Left renal pelvis (tissue), 4 donors: ENCODE measurements at places on chromosomes 12 and 14.

DNA sequence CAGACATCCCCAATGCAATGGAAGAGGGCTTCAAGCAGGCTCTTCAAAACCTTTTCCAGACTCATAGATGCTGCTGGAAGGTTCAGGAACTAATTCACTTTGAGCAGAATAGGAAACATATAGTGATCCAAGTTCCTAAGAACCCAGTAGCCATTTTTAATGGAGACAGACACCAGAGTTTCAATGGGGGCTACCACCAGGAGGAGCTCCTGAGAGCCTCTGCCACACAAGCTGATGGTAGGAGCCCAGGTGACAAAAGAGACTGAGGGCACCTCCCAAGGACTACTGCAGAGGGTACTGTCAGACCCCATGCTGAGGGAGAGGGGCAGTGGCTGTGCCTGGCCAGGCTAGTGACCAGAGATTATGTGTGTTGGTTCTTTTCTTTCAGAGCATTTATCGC, 45.9 kb downstream of the IFNG start:
- DNase-seq: no peak

DNA sequence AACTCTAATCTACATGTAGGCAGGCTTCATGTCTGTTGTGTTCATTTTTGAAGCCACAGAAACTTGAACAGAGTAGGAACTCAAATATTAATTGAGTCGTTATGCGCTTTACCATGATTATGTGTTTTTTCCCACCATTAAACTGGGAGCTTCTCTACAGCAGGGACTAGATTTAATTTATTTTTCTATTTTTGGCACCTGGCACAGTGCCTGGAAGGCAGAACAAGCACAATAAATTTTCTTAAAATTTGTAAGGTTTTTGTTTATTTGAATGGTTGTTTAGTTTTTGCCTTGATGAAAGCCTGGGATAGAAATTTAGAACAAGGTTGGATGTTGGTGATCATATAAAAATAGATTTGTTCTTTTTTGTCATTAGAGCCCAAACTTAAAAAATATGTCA, 221.7 kb upstream of the PLEKHG7 start:
- no peak for DNase-seq

DNA sequence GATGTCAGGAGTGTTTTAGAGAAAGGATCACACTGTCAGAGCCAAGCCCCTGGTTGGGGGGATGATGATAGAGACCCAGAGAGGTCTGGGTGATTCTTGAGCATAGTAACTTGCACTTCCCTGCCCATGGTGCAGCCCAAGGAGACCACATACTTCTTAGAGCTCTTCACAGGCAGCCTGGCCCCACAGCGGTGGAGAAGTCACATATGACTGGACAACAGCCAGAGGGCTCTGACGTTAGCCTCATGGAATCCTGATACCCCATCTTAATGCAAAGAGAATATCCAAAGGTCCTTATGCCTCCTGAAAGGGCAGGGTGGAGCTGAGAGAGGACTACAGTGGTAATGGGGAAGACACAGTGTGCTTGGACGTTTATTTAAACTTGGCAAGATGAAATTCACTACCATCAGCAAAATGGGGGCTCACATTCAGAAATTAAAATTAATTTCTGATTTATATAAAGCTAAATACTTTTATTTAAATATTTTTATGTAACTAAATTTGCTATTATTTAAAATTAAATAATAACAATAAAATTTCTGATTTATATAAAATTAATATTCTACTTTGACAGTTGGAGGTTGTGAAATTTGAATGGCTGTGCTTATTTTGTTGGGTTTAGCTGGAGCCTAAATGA, 131.3 kb downstream of the KTN1 start:
- no peak for DNase-seq

DNA sequence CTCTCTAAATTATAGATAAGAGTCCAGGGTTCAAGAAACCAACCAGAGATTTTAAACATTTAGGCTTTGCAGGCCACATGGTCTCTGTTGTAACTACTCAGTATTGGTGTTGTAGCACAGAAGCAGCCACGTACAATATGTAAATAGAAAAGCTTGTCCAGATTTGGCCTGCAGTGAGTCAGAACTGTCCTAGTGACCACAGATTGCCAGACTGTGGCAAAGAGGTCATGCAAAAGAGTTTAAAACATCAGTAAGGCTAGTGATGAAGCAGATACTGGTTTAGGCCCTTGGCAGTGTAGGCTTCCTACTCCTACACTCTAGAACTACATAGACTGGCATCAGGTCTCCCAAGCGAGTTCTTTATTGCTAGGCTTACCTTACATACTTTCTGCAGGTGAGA, 117.6 kb upstream of the GARIN6 start:
- no peak for DNase-seq

DNA sequence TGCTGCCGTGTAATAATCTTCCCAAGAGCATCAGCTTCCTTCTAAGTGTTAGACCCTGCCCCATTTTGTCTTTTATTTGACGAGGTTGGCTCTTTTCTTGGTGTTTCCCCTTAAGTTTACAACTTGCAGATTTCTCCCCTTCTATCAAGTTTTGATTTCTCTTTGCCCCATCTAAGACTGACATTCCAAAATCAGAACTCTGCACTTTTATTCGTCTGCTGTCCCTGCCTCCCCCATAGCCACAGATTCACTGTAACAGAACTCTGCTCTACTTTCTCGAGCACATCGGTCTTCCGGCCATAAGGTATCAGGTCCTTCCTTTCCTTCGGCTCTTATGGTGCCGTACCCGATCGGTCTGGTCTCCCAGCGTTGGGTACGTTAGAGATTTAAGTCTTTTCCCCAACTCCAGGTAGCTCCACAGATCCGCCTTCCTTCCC, 563 bp downstream of the DCP1B start:
- no peak for DNase-seq

DNA sequence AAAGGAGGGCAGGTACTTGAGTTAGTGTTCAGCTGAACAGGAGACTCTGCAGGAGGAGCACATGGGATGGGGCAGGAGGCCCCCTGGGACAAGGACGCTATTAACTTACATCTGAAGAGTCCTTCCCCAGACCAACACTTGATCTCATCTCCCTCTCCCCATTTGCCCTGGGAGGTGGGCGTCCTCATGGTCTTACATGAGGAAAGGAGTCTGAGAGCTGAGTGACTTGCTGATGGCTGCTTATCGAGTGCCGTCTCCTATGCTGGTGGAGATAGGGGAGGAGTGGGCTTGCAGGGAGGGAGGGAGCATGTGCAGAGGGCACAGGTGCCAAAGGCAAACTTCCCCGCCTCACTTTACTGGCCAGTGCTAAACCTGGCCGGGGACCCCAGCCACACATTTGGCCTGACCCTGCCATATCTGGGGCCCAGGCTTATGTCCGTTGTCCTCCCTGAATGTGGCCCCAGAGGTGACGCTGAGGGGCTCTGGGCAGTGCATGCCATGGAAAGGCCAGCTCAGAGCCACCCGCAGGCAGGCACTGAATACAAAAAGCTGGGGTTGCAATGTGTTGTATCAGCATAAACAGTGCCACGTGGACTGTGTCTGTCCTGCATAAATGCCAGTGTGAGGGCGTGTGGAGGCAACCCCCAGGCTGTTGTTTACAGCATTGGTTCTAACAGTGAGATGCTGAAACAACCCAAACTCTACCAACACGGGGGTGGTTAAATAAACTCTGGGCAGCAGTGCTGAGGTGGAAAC, 29.4 kb downstream of the FAIM2 start:
- DNase-seq: no peak

GRCh38 chr12:73598626-73599025, 939.0 kb upstream of the ATXN7L3B start:
- DNase-seq: no peak

GRCh38 chr14:87049950-87050349, 943.0 kb downstream of the GALC start:
- no peak for DNase-seq

DNA sequence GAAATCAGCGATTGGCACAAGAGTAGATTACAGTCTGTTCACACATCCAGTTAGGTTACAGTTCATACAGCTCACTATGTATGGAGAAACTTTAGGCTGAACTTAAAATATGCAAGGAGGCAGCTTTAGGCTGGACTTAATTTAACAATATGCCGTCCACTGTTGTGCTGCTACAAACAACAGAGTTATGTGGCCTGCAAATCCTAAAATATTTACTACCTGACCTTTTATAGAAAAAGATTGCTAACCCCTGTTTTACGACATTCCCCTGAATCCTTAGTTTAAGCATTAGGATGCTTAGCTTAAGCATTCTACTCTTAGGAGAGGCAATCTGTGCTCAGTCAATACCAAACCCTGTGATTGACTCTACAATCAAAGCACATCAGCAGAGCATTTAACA, 50.9 kb downstream of the DAO start:
- no peak for DNase-seq

- DNase-seq: no peak
Observed at GRCh38 chr12:10366875-10367274, 23.0 kb downstream of the KLRK1 start.

GRCh38 chr12:108594-108993, 42.0 kb downstream of the IQSEC3 start:
- no peak for DNase-seq

DNA sequence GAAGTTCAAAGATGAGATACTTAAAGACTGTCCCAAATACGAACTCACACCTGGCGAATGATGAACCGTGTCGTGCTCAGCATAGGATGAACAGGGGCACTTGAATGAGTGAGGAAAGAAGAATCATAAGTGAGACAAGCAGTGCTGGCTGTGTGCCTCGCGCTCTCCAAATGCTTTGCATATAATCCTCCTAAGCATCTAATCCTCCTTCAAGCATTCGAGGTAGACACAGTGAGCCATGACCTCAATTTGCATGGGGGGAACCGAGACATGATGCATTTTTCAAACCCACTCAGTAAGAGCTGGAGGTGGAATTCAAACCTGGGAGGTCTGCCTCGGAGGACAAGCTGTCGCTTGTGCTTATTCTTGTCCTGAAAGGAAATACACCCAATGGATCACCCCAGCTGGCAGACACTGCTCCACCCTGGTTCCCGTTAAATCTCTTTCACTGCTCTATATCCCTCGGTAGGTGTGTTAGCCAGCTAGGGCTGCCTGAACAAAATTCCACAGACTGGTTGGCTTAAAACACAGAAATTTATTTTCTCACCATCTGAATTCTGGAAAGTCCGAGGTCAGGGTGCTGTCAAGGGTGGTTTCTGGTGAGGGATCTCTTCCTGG, 274.0 kb downstream of the SLC15A4 start:
- DNase-seq: no peak

GRCh38 chr14:23297611-23298277, 4.9 kb downstream of the PPP1R3E start:
- no peak for DNase-seq

DNA sequence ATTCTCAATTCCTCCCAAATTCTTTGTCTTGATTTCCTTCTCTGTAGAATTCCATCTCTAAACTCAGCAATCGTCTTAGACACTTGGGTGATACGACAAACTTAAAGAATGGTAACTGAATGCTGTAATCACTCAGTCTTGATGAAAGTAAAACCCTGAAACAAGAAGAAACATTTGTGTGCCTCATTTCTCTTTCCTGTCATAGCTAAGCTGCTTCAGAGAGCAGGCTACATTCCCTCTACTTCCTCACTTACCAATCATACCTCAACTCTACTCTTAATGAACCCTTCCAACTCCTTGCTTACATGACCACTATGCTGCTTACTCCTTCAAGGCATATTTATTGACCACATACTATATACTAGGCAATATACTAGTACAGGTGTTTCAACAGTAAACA, 8.3 kb downstream of the MAP4K5 start:
- no peak for DNase-seq

DNA sequence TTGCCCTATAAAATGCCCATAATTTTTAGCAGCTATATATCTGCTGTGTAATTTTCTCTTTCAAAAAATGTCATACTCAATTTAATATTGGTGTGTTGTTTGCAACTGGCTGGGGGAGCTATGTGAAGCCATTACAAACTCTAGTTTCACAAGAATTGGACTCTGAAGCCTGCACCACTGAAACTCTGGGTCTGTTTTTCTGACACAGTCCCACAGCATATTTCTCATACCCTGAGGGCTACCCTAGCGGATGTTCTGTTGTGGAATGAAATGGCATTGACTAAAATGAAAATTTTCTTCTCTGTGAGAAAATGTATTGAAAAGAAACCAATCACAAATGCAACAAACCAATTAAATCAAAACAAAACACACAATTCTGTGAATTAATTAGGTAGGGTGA, 284.6 kb upstream of the NPAS3 start:
- DNase-seq: no peak

DNA sequence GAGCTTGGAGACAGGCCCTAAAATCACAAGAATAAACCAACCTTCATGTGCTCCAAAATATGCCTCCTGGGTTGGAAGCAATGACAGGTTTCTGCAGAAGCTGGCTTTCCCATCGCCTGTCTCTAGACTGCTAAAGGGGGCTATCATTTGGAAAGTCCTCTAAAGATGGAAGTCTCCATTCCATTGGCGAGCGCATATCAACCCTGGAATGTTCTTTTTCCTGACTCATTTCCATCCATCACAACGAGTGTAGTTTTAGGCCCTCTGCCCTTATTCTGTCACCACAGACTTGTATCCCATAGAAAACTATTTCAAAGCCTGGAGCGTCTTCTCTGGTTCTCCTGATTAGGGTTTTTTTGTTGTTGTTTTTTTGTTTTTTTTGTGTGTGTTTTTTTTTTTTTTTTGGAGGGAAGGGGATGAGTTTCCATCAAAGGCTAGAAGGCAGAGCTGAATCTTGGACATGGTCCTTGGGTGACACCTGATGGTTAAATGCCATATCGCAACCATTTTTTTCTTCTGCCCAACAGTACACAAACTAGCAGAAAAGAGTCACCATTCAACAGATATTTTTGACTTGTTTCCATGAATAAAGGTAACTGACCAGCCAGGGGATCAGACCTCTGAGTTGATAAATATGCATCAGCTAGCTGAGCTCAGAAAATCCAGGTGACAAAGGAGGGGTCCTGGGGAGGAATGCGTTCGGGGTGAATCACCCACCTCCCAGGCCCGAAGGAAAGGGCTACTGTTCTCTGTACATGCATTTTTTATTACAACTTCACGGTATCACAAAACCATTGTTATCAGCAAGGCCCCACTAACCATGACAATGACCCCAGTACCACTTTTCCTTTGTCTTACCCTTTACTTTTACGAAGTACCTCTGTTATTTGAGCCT, 40.5 kb downstream of the KCNA5 start:
- peak; percentile 55 for DNase-seq

- DNase-seq: no peak
Observed at GRCh38 chr14:82854901-82855300, 1321.2 kb upstream of the SEL1L start.

GRCh38 chr12:112325157-112325556, 57.1 kb downstream of the HECTD4 start:
- DNase-seq: no peak

DNA sequence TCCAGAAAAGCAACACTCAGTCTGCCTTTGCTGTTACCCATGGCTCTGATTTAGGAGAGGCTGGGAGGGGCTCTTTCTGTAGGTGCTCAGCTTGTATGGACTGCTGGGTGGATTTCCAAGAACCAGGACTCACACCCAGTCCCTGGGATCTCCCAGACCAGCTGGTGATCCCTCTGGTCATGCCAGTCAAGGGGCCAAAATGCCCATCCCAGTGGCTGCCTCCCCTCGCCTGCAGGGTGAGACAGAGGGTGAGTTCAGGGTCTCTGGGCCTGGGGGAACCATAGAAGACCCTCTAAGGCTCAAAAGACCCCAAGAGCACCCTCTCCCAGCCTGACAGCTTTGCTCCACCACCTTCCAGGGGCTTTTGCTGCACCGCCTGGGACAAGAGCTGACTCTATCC, 78.6 kb upstream of the MYL2 start:
- DNase-seq: no peak

GRCh38 chr14:92383805-92384204, 60.8 kb downstream of the SLC24A4 start:
- DNase-seq: no peak

GRCh38 chr12:108273217-108273616, 65.9 kb downstream of the CMKLR1 start:
- DNase-seq: no peak

- DNase-seq: no peak
Observed at GRCh38 chr12:79415321-79415720, 275.4 kb downstream of the PAWR start.
